ENCODE measurements at places on chromosomes 2 and 18.
A peak's percentile ranks its signal among the peaks of the same experiment; 100 is the strongest.

DNA sequence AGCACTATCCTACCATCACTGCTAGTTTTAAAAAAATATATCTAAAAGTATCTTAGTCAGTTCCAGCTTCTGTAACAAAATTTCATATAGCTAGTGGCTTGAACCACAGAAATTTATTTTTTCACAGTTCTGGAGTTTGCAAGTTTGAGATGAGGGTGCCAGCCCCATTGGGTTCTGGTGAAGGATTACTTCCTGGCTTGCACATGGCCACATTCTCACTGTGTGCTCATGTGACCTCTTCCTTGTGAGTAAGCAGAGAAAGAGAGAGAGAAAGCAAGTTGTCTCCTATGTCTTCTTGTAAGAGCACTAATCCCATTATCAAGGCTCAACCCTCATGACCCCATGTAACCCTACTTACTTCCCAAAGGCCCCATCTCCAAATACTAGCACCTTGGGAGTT lies 158.9 kb downstream of the DOK6 start:
- no peak for DNase-seq

GRCh38 chr2:226031647-226032501 lies 632.4 kb downstream of the NYAP2 start:
- peak; percentile 84 for DNase-seq

DNA sequence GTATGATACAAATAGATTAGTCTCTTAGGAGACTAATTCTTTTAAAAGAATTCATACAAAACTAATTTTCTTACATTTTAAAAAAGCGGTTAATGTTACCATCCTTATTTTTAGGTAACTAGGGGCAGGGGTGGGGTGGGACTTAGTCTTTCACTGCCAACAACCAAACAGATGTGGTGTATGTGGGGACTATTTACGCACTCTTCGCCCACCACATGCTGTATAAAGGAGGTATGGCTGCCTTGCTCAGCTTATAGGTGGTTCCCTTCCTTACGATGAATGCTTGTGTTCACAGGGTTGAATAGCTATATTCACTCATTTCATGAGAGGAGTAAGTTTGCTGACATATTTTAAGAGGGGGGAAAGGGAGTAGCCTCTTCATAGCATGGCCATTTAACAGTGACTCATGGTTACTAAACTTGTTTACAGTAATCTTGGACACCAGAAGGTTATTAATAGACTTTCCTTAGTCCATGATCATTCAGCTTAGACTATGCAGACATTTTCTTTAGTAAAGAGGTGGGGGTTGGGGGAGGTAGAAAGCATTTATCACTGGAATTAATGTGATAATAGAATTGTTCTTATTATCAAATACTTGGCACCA lies 61.8 kb downstream of the CAB39 start:
- DNase-seq, result no peak

GRCh38 chr2:208643145-208643544 lies 236.6 kb downstream of the PTH2R start:
- DNase-seq, result no peak

DNA sequence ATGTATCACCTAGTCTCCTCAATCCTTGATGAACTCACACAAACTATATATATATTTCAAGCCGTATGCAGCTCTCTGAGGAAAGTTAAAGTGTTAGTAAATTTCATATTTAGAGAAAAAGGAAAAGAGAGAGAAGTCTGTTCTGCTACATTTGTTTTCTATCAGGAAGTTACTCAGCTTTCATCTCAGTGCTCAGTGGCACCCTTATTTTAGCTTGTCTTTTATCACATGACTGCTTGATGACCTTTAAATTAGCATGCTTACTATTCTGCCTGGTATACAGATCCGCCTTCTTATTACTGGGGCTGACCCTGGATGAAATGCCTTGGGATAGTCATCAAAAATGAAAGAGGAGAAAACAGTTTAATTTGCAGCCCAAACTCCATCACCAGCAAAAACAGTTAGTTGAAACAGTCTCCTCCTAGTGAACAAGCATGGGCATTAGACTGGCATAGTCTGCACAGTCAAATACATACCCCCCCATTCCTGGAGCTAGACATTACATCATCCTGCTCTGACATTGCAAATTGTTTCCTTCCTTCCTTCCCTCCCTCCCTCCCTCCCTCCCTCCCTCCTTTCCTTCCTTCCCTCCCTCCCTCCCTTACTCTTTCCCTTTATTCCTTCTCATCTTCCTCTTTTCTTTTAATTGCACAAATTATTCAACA lies 215.7 kb downstream of the TMEM182 start:
- DNase-seq, result no peak

DNA sequence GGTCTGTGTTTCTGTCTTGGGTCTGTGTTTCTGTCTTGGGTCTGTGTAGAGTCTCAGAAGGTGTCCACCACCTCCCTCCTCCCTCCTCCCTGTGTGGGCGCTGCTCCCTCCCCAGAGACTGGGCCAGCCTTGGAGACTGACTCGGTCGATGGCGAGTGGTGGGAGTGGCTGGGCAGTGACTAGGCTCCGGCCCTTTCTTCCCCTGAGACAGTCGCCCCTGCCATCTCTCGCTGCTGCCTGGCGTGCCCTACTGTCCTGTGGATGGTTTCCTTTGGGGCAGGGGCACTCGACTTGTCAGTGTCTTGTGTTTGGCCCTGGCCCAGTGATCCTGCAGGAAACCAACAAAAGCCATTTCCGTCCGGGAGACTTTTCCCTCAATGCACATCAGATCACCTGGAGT lies 215.8 kb downstream of the NDUFA10 start:
- DNase-seq, result no peak

DNA sequence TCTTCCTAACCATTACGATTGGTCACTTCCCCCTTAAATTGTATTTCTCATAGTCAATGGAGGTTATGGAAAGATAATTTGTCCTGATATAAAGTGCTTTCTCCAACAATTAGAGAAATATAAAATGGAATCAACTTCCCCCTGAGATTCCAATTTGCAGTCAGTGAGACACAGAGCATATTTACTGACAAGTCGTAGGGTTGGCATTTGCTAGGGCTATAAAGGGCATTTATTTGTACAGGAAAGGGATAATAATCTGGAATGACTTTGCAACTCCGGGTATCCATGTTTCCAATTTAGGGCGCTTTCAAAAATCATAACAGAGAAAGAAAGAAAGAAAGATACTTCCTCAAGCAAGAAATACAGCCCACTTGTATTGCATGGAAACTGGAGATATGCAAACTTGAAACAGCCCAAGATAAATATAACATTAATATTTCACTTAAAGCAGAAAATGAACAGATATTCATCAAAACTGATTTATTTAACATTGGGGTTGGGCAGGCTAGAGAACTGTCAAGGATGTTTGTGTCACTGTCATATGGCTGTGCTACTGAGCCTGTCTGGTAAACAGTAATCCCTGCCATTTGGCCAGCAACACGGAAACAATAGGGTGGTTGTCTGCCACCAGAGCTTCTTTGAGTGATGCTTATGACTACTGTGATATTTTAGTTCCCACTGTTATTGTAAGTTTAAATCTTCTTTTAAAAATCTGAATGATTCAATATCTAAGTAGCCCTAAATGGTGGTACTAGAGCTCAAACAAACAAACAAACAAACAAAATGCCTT lies 621.8 kb downstream of the LRP1B start:
- DNase-seq, result no peak

DNA sequence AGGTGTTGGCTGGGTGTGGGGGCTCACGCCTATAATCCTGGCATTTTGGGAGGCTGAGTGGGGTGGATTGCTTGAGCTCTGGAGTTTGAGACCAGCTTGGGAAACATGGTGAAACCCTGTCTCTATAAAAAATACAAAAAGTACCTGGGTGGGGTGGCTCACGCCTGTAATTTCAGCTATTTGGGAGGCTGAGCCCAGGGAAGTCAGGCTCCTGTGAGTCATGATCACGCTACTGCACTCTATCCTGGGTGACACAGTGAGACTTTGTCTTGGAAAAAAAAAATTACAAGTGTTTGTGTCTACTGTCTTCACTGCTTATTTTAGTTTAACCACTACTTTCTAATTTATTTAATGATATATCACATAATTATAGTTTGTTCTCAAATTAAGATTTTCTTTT lies 62.7 kb upstream of the DOCK10 start:
- DNase-seq, result no peak

GRCh38 chr18:6943143-6943542 lies 174.5 kb downstream of the LAMA1 start:
- DNase-seq, result no peak

DNA sequence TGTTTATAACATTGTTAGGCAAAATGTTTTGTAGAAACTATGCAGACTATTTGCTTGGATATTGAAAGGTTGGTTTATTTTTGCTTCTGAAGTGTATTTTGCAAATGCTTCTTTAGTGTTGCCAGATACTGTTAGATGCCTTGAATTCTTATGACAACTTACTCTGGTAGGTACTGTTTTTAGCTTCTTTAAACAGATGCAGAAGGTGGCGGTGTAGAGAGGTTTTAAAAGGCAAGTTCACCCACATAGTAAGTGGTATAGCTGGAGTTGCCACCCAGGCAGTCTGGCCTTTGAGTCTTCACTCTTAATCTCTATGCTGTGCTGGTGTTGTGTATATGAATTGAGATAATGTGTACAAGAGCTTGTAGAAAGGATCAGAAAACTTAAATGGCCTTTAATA lies 3.6 kb downstream of the PCYOX1 start:
- no peak for DNase-seq

DNA sequence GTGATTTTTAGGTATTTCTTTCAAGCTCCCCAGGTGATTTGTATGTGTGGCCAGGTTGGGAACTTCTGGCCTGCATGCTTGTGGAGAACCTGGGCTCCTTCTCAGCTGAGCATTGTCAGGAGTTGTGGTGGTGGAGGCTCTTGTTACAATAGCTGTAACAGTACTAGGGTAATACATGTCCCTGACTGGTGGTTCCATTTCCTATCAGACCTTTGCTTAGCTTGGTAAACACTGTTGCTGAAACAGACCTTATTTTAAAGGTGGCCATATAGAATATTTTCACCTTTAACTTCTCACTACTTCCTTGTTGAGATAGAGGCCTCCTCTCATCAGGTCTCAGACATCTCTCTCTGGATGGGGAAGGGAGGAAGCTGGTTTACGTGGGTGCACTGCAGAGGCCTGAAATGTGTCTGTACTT lies 79.2 kb downstream of the SETBP1 start:
- DNase-seq, result no peak

GRCh38 chr2:215671691-215672090 lies 235.8 kb upstream of the FN1 start:
- DNase-seq, result no peak

- DNase-seq, result no peak
Measured at GRCh38 chr2:202327858-202328257, 48.3 kb upstream of the BMPR2 start.

GRCh38 chr2:235433860-235434259 lies 60.0 kb upstream of the AGAP1 start:
- DNase-seq, result no peak

DNA sequence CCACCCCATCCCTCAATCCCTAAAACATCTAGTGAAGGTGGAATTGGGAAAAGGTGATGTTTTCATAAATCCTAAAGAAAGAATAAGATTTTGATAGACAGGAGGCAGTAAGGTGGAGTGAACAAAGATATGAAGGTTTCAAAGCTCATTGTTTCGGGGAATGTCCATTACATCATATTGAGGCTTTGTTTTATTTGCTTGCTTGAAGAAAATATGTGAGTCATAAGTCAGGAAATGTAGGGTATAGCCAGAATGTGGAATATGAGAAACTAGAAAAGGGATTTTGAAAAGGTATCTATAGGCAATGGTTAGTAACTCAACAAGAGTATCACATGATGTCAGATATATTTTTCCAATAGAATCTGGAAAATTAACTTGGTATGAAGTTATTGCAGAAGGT lies 1178.5 kb upstream of the ACVR2A start:
- no peak for DNase-seq

DNA sequence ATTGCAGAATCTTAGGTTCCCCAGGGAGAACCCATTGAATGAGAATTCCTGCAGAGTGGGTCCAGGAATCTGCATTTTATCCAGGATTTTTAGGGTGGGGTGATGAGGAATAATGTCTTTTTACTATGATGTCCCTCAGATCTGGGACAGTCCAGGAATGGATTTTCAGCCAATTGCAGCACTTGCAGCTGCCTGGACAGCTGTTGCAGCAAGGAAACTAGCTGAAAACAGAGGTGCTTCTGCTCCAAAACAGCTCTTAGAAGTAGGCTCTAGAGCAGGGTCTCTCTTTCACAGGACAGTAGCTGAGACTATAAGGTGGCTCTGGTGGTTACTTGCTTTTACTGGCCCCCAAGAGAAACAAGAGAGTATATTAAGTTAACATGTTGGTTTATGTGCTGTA lies 9.1 kb downstream of the GLI2 start:
- DNase-seq, result no peak

- DNase-seq, result no peak
Measured at GRCh38 chr18:399631-400135, 100.8 kb downstream of the COLEC12 start.

- DNase-seq, result no peak
Measured at GRCh38 chr2:135225781-135226180, 173.7 kb downstream of the RAB3GAP1 start.

DNA sequence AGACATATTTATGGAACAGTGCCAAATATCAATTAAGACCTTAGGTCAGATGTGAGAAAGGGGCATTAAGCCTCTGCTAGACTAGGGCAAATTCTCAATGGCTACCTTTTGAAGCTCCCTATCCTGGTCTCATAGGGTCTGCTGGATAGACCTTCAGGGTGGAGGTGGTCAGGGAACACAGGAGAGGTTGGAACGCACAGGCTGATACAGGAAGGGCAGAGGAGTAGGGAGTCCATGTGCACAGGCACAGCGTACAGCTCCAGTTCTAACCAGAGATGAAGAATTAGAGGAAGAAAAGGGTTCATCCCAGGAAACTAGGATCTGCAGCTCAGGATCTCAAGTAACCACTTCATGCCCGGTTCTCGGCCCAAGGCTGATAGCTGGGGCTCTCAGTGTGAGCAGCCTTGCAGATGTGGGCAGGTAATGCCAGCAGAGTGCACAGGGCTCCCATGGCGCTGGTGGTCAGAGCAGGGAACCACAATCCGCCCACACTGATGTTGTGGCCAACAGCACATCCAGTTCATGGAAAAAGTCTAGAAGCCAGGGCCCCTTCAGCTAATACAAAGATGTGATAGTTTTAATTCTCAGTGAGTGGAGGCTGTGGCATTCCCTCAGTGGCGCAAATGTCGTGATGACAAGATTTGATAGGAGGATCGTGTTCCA lies 3.4 kb upstream of the EVA1A start:
- no peak for DNase-seq

GRCh38 chr2:240760576-240761246 lies 59.3 kb downstream of the KIF1A start:
- DNase-seq, result no peak

DNA sequence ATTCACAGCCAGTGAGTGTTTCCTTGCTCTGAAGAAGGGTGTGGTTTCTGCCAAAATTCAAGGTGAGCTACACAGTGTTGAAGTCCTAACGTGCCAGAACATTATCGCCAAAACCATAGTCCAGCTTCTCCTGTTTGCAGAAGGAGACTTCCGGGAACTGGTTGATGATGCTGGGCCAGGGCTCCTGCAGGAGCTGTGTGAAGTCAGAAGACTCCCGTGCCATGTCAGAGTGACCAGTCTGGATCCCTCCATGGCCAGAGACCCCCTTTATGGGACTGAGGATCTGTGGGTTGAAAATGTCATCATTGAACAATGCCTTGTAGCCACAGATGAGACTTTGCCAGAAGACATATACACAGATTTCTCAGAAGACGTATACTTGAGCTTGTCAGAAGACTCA lies 96.0 kb upstream of the RAB12 start:
- DNase-seq, result no peak

Data from eye (tissue), 1 donor.